ENCODE measurements at places on chromosomes 3 and 15. TPM values are rescaled to one million over a fixed set of nuclear protein-coding genes. Genes with fewer than 3 reads are reported as not detected.

Gene CD86
- 8.5 TPM for total RNA-seq

Gene SAMD7
- total RNA-seq: not detected

Gene EHHADH
- not detected for total RNA-seq

Gene ANO10
- 2.8 TPM for total RNA-seq
